Activated CD4-positive, alpha-beta T cell treated with anti-CD3 and anti-CD28 coated beads, Interleukin-2, Interleukin-4, amounts not matched to agents 100 ng/mL and 50 ng/mL, durations not matched to agents 16 hours and 8 hours (primary cell): ENCODE measurements at places on chromosomes 2 and 18.

- no peak for DNase-seq
These were observed 59.5 kb downstream of the ABCG8 start for GRCh38 chr2:43898134-43898837.

- no peak for DNase-seq
These were observed 51.2 kb downstream of the ANO7 start for GRCh38 chr2:241239552-241240202.

- no peak for DNase-seq
These were observed 295.1 kb downstream of the GALR1 start for GRCh38 chr18:77544792-77545191.

DNA sequence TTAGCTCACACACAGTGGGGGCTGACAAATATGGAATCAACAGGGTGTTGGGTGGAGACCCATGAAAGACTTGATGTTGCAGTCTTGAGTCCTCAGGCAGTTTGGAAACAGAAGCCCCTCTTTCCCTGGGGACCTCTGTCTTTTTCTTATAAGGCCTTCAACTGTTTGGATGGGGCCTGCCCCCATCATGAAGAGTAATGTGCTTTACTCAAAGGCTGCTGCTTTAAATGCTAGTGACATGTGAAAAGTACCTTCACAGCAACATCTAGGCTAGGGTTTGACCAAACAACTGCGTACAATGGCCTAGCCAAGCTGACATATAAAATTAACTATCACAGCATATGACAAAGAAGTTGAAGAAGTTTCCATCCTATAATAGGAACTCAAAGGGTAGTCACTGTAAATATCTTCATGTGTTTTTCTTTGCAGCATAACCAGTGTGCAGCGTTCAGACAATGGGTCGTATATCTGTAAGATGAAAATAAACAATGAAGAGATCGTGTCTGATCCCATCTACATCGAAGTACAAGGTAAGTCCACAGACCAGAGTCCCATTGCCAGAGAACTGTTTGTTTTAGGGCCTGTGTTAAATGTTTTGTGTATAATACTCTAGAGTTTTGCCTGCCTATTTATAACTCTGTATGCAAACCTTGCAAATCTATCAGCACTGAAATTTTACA, 46.3 kb downstream of the MERTK start:
- DNase-seq: no peak

GRCh38 chr18:36718705-36719328, 110.0 kb downstream of the TPGS2 start:
- DNase-seq: no peak

GRCh38 chr2:72719416-72719815, 106.4 kb downstream of the EXOC6B start:
- DNase-seq: no peak

DNA sequence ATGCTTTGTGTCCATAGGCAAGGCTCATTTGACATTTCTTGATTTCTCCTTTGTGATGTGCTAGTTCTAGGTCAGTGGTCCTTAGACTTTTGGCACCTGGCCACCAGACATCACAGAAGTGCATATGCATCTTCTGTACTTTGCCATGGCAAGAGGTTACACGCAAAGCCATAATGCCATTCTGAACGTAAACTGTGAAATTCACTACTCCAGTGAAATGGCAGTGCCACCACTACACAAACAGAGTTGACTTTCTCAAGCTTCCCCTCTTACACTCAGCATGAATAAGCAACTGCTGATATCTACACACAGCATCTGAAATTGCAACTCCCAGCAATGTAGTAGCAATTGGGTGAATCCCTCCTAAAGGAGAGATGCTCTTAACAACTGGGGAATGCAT, 729.3 kb downstream of the DPP10 start:
- no peak for DNase-seq

GRCh38 chr18:78607221-78607620, 372.4 kb upstream of the SALL3 start:
- DNase-seq: no peak

- no peak for DNase-seq
These were observed 7.5 kb upstream of the IL1A start for GRCh38 chr2:112791693-112792230.

DNA sequence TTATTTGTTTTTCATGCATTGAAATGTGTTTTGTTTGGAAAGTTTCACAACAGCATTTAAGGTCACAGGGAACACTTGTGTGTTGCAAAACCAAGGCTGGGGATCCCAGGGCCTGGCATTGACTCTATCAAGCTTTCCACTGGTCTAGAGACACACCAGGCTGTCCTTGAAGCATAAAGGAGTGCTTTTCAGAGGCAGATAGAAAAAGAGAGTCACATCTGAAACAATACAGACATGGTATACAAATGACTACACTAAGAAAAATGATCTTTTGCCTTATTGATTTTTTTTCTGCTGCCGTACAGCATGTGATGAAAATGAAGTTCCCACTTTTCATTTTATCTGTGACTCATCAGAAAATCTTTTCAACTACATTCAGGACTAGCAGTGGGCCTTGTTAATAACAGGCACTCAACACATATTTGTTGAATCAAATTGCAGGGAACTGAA, 61.9 kb upstream of the ZCCHC2 start:
- DNase-seq: no peak

GRCh38 chr2:210795506-210795905, 239.1 kb downstream of the CPS1 start:
- DNase-seq: no peak

DNA sequence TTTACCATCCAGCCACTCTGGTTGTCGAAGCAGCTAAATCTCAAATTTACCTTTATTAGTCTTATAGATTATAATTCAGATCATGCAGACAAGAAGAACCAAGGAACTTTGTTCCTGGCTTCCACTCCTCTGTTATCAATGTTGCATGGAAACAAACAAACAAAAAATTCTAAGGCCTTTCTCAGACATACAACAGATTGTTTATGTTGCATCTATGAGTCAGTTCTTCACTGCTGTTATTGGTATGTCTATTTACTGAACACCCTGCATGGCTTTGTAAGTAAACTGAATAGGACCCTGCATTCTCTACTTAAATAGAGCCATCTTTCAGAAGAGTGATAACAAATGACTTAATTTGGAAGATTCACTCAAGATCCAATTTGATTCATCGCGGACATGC, 1.6 kb upstream of the ANKRD44 start:
- no peak for DNase-seq

DNA sequence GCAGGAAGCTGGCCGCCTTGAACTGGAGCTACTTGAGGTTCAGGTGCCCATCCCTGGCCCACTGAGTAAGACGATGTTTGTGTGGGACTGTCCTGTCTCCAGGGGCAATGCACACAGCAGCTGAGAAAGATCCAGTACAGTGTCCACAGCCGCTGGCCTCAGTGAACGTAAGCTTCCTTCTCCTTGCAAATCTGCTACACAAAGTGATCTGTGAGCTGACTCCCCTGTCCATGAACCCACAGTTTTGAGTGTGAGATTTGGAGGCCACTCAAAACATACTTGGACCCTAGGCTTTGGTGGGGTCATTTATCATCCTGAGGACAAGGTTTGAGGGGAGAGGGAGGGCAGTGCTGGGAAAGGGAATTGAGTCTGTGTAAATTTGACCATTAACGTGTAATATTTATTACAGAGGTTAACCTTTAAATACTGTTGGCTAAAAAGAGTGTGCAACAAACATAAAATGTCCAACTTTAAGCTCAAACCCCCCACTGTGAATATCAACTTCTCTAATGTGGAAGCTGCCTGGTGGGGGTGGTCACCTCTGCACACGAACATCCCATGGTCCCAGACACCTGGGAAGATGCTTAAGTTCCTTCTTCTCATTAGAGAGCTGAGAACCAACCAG, 4.9 kb upstream of the CYS1 start:
- DNase-seq: no peak

- DNase-seq: no peak
These were observed 3.5 kb upstream of the APOB start for GRCh38 chr2:21047141-21048009.

GRCh38 chr2:232540441-232541041, 1.0 kb downstream of the CHRNG start:
- no peak for DNase-seq

DNA sequence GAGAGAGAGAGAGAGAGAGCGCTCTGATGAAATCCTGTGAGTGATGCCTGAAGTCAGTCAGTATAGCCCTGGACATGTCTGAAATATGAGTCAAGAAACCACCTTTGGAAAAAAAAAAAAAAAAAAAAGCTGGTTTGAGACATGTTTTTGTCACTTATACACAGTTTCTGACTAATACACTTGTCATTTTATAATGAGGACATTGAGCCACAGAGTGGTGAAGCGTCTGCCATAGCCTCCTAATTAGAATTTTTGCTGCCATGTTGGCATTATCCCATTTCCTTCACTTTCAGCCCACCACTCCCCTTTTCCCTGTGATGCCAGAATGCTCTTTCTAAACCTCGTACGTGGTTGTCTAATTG, 15.7 kb upstream of the MYO3B start:
- no peak for DNase-seq

GRCh38 chr2:114139542-114139941, 249.7 kb downstream of the ACTR3 start:
- no peak for DNase-seq

DNA sequence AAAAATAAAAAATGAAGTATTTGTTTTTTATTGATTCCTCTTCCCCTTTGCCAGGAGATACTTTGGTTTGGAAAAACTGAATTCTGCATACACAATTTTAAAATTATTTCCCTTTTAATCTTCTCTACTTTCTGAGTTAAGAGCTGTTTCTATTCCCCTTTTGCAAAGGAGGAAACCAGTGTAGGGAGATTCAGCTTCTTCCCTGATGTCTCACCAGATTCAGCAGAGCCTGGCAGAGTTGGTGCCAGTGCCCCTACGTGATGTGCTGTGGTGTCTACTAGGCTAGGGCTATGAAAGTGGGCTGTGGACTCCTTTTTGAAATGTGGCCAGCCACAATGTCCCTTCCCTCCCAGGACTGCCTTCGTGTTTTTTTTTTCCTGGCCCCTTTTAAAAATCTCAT, 2.4 kb downstream of the RPE start:
- DNase-seq: no peak
